Brain (organoid and tissue), 16 donors: ENCODE measurements at places on chromosomes 5 and 9.
A peak's percentile ranks its signal among the peaks of the same experiment; 100 is the strongest.

GRCh38 chr5:176360894-176361436, 599 bp downstream of the KIAA1191 start:
- DNase-seq = no peak

- DNase-seq = no peak
Observed at GRCh38 chr5:55993013-55993412, 1.8 kb downstream of the IL6ST start.

GRCh38 chr9:14396171-14396570, 82.2 kb upstream of the NFIB start:
- peak; percentile 48 for DNase-seq

GRCh38 chr9:22446950-22447617, 460 bp downstream of the DMRTA1 start:
- peak; percentile 62 for DNase-seq

GRCh38 chr5:95863383-95863757, 40.8 kb upstream of the GLRX start:
- DNase-seq = no peak

GRCh38 chr5:157047898-157048297, 11.0 kb downstream of the HAVCR1 start:
- DNase-seq = no peak

GRCh38 chr5:56615361-56616153, 199.8 kb upstream of the MAP3K1 start:
- no peak for DNase-seq

GRCh38 chr9:136307215-136307750, 3.4 kb upstream of the CCDC187 start:
- no peak for DNase-seq

DNA sequence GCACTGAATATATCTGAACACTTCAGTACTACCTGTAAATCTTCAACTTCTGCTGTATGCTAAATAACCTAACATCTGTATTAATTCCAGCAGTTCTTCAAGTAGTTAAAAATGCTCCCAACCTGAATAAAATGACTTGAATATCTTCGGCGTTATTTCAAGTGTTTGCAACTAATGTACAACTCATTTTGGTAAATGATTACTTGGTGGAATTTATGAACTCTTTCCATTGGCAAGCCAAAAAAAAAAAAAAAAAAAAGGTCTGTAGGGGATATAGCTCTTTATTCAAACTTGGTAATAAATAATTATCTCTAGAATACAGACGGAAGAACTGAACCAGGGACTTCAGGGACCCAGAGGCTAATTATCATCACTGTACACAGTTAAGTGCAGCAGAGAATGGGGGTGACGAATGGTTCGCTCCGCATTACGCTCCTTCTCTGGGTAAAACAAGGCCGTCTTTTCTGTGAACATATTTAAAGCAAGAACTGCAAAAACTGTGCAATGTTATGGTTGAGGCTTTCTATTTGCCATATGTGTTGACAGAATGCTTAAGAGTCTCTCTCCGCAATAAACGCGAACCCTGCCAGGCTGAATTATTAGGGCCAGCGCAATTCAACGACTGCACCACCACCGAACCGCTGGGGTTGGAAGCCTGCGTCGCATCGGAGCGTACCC, 1.9 kb upstream of the ERBIN start:
- DNase-seq = peak; percentile 90

- no peak for DNase-seq
Observed at GRCh38 chr9:114574438-114574837, 13.1 kb upstream of the ATP6V1G1 start.

DNA sequence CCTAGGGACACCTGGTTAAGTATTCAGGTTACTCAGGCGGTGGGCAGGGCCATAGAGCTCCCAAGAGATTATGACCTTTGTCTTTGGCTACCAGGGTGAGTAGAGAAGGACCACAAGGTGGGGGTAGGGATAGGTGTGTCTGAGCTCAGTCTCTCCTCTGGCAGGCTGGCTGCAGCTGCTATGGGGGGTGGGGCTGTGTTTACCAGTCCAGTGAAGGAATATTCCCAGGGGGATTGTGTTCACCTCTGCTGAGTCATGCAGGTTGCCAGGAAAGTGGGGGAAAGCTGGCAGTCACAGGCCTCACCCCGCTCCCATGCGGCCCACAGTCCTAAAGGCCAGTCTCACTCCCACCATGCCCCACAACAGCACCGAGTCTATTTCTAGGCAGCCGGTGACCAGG, 53.6 kb upstream of the POU5F2 start:
- DNase-seq = no peak

DNA sequence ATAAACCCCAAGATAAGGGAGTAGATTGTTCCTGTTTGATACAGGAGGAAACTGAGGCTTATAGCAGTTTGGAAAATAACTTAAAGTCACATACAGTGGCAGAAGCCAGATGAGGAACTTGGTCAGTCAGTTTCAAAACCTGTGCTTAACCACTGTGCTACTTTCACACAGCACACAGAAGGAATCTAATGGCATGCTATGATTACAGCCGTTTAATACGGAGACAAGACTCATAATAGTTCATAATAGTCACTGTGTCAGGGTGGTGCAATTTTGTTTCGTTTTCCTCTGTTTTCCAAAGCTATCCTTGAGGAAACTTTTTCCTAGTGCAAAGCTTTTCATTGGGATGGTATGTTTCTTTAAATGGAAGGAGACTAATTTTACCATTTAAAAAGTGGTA, 112.3 kb downstream of the GCNT1 start:
- no peak for DNase-seq

DNA sequence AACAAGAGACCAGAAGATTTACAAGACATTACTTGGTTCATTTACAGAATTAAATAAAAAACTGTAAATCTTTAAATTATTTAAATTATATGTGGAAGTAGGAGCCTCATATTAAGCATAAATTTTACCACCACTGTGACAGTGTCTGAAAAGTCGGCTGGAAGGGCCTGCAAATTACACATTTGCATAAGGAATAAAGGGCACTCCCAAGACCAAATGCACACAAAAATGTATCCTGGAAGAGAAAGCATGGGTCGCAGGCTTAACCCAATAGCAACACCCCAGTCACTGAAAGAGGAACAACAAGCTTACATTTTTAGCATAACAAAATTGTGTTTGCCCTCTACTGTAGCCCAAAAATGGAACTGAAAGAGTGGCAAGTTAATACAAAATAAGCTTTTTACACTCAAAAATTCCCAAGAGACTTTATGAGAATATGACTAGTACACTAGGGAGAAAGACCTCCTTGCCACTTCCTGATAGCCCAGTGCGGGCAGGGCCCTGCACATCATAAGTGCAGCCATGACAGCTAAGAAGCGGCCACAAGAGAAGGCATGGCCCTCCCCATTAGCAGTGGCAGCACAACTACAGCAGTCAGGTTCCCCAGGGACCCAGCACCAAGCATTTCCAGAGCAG, 482.0 kb downstream of the DTWD2 start:
- no peak for DNase-seq

DNA sequence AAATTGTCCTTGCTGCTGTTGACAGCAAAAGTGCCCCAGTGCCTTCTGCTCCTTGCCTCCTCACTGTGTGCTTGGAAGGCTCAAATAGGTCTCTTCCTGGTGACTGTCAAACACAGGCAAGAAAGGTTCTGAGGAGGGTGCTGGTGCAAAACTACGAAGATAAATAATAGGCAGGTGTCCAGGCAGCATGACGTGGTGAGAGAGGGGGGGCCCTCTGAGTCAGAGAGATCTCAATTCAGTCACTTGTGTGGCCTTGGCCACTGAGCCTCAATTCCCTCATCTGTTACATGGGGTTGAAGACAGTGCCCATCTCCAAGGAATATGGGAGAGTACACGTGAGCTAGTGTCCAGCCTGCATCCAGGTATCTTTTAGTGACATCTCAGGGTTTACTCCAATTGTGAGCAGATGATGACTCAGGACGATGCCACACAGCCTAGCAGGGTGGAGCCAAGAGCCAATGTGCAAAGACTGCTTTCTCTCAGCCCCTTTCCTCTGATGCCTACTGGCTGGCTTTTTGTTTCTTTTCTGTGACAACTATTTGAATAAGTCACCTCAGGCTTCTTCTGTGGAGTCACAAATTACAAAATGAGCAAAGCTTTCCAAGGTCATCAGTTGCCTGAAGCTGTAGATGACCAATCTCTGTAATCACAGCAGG, 29.7 kb upstream of the SMIM32 start:
- no peak for DNase-seq

DNA sequence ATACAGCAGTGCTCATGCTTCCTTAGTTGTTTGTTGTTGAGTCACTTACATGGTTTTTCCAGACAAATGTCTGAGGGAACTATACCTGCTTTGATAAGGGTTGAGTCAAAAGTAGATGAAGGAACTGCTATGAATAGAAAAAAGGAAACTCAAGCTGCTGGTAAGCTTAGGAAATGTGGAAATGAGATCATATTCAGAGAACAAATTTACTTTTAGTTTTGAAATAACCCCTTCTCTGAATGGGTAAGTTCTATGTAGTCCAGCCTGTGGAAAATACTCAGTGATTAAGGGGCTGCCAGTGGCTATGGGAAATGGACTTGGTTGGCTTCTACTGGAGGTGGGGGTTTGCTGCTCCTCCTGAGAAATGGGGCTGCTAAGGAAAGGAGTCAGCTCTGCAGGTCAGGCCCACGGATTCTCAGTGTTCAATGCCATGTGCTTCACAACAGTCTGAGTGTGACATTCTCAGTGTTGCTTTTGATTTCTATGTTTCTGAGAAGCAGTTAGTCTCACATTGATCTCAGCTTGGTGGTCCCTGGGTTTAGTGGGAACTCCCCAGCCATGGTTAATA, 47.7 kb upstream of the GLRX start:
- DNase-seq = no peak

GRCh38 chr5:10451137-10451824, 9.6 kb downstream of the ROPN1L start:
- DNase-seq = no peak

- DNase-seq = no peak
Observed at GRCh38 chr9:109171926-109172325, 4.9 kb upstream of the FRRS1L start.

GRCh38 chr9:121718084-121718483, 66.7 kb downstream of the DAB2IP start:
- DNase-seq = peak; percentile 88

- no peak for DNase-seq
Observed at GRCh38 chr5:98791001-98791519, 17.6 kb downstream of the RGMB start.

DNA sequence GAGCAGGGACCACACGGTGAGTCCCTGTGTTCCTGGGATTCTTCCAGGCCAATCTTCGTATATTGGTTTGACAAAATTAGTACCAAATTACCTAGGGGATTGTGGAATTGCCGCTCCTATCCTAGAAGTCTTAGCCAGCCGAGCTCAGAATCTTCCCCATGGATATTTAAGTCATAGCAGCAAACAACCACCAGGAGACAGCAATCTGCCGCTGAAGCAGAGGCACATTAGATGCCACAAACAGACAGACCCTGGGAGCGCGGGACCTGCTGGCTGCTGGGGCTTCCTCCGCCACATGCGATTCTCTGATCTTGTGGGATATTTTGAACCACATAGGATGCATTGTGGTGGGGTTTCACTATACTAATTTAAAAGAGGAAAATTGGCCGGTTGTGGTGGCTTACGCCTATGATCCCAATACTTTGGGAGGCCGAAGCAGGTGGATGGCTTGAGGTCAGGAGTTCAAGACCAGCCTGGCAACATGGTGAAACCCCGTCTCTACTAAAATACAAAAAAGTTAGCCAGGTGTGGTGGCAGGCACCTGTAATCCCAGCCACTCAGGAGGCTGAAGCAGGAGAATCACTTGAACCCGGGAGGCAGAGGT, 31.7 kb upstream of the ZBTB43 start:
- no peak for DNase-seq

- no peak for DNase-seq
Observed at GRCh38 chr5:29304545-29304944, 1888.9 kb upstream of the CDH6 start.

DNA sequence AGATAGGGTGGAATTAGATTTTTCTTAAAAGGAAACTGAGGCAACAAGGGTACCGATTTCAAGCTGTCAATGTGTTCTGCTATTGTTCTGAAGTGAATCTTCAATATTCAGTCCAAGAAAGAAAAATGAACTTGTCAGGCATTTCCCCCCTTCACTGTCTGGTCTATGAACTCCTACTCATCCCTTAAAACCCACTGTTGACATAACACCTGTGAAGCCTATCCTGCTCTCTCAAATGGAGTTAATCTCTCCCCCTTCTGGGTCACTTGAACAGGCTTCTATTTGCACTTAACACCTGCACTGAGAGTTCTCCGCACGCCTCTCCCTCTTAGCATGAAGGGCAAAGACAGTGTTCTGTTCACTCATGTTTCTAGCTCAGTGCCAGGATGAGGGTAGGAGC, 144.3 kb downstream of the CRB2 start:
- no peak for DNase-seq

DNA sequence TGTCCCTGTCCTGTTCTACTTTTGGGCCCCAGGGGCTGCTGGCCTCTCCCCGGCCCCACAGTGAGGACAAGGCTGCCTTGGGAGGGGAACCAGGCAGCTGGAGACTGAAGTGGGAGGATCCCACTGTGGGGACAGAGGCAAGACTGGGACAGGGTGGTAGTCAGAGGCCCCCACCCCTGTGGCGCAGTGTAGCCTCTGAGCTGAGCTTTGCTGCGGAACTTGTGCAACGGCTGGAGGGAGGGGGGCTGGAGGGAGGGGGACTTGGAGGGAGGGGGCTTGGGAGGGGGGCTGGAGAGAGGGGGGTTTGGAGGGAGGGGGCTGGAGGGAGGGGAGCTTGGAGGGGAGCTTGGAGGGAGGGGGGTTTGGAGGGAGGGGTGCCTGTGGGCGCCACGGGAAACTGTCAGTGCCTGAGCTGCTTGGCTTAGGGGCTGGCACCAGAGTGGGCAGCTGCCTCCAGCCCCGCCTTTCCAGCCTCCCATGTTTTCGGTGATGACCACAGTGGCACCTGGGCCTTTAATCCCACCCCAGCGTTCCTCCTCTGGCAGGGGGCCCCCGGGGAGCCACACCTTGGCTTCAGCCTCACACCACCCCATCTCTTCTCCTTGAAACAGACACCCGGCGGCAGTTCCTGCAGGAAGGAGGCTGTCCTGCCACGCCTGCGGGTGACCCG, 2.3 kb upstream of the FUT7 start:
- no peak for DNase-seq

GRCh38 chr9:87812375-87813118, 70.1 kb upstream of the SPATA31E1 start:
- DNase-seq = no peak

DNA sequence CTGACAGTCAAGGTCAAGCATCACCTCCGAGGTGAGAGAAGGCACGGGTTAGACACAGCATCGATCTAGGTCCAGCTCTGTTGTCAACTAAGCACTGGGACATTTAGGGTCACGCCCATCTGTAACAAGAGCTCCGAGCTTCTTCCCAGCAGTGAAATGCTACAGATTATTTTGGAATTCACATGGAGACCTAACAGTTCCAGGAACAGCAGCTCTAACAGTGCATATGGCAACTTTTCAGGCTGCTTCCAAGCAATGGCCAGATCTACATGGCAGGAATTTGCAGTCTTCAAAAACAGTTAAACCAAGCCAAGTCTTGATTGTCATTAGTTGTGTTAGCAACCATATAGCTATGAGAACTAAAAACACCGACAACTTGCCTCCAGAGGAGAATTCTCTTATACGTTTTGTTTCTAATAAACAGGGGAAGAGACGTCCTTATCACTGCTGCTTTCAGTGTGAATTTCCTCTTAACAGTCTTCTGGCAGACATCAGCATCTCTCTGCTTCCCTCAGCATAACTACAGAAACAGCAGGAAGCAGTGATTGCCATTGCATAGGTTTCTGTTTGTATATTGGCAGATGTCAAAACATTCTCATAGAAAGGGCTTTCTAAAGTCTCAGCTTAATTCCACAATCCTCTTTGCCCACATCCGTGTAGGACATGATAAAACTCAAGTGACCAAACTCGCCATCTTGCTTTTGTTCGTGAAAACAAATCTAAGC, 242.1 kb upstream of the DAPK1 start:
- peak; percentile 84 for DNase-seq

GRCh38 chr9:127878652-127879390, 1.3 kb upstream of the AK1 start:
- DNase-seq = no peak
